GM13976 (cell line): ENCODE measurements at places on chromosomes 13 and 19.

GRCh38 chr19:44647144-44647543 lies 3.4 kb downstream of the PVR start:
- no peak for DNase-seq

GRCh38 chr19:652467-653389 lies 10.3 kb downstream of the RNF126 start:
- no peak for DNase-seq

- DNase-seq = peak; percentile 77
Measured at GRCh38 chr19:1213391-1214286, 8.1 kb downstream of the STK11 start.

DNA sequence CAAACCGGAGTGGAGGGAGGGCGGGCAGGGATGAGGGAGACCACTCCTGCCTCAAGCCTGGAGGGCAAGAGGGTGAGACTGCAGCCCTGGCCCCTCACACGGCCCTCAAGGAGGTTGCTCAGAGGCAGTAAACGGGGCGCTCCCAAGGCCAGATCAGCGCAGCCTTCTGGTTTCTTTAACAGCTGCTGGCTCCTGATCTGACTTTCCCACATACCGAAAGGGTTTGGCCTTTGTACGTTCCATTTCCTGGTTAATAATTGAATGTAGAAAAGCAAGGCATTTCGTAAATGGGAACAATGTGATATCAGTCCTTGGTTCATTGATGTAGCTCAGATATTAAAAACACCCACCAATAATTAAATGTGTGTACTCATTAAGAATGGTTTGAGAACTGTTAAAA lies 71.5 kb downstream of the GGACT start:
- DNase-seq = no peak

DNA sequence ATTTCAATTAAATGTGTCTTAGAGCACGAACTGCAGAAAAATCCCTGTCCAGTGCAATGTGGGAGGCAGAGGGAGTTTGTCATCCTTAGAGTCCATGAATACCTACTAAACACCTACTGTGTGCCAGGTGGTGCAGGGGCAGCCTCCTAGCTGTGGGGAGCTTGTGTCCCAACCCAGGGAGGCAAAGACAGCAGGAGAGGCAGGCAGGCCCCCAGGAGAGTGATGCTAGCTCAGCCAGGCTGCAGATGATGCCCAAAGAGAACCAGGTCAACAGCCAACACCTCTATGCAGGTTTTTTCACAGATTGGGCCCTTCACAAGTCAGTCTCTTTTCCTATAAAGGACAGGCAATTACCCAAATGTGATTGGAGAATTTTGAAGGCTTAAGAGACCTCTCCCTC lies 108.2 kb upstream of the UQCRFS1 start:
- DNase-seq = no peak

- no peak for DNase-seq
Measured at GRCh38 chr13:94479616-94480015, at the start of gene DCT. Gene DCT (minus strand): TSS chr13:94479682. CDS start chr13:94479255, 427 bp downstream.

- no peak for DNase-seq
Measured at GRCh38 chr13:69761581-69761980, 346.0 kb upstream of the ATXN8OS start.

GRCh38 chr13:28654276-28654675 lies 4.7 kb upstream of the POMP start:
- no peak for DNase-seq

- DNase-seq = peak; percentile 72
Measured at GRCh38 chr19:35030257-35031071, at the start of gene SCN1B. Gene SCN1B (plus strand): TSS chr19:35030470. CDS start chr19:35030821, 351 bp downstream.

DNA sequence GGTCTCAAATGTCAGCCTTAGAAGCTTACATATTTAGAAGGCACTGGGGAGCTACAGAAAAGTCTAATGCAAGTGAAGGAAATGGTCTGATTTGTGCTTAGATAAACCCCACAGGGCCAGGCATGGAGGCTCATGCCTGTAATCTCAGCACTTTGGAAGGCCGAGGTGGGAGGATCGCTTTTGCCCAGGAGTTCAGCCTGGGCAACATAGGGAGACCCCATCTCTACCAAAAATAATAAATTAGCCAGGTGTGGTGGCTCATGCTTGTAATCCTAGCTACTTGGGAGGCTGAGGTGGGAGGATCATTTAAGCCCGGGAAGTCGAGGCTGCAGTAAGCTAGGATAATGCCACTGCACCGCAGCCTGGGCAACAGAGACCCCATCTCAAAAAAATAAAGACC lies 2.7 kb upstream of the DLL3 start:
- DNase-seq = no peak

GRCh38 chr19:52248241-52248640 lies 21.1 kb upstream of the ZNF766 start:
- no peak for DNase-seq

DNA sequence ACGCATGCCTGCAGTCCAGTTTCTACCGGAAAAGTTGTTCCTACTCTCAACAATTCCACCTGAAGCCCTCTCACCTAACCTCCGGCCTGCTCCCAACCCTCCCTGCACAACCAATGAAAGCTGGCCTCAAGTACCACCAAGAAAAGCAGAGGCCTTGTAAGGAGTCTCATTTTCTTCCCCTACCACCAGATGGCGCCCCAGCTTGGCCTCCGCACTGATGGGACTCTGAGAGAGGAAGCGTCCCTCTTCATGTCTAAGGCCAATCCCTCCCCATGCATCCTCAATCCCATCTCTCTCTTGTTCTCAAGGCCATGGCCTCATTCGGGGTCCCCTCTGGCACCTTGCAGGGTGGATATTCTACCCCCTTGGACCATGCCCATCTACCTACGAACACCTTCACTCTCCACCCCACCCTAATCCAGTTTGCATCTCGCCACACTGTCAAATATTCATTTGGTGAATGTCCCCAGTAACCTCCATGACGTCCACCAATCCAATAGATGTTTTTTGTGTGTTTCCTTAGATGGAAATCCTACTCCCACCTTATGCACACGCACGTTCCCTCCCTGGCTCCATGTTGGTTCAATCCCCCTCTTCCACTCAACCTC lies 412.8 kb downstream of the ZNF536 start:
- peak; percentile 38 for DNase-seq

GRCh38 chr19:3146677-3147100 lies 10.9 kb downstream of the GNA15 start:
- peak; percentile 64 for DNase-seq

- no peak for DNase-seq
Measured at GRCh38 chr13:48686636-48687210, 33.0 kb downstream of the CYSLTR2 start.

DNA sequence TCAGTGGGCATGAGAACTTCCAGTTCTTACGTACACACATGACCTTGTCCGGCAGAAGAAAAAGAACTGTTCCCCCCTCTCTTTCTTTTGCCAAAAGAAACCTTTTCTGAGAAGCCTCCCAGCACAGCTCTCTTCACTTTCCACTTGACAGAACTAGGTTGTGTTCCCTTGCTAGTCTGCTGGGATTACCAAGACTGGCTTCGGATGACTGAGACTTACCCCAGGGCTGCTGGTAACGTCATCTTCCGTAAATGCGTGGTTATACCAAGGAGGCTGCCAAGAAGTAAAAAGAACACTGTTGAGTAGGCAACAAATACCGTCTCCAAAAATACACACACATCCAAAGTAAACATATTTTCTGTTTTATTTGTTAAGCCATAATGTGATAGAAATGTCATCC lies 908.2 kb downstream of the EFNB2 start:
- no peak for DNase-seq

GRCh38 chr19:41755328-41755913 lies at the start of gene CEACAM6:
Gene CEACAM6 (plus strand): TSS chr19:41755530. CDS start chr19:41755639, 109 bp downstream.
- no peak for DNase-seq

- no peak for DNase-seq
Measured at GRCh38 chr19:42378225-42379215, 11.6 kb downstream of the CNFN start.

- peak; percentile 6 for DNase-seq
Measured at GRCh38 chr13:87674247-87674738, 3.1 kb downstream of the SLITRK5 start.

DNA sequence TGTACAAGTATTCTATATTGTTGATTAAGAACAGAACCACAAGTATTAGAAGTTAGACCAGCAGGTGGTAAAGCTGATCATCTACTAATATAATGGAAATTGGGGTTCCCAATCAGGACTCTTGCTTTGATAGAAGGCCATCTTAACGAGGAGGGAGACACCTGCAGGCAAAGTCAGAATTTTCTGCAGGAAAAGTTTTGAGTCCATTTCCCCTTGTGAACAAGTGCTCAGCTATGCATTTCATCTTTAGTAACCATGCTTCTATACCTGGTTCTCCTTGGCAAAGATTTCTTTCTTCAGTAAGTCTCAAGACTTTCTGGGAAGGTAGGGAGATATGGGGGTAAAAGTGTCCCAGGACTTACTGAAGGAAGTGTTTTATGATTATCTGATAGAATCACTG lies 36.1 kb upstream of the USPL1 start:
- peak; percentile 47 for DNase-seq

DNA sequence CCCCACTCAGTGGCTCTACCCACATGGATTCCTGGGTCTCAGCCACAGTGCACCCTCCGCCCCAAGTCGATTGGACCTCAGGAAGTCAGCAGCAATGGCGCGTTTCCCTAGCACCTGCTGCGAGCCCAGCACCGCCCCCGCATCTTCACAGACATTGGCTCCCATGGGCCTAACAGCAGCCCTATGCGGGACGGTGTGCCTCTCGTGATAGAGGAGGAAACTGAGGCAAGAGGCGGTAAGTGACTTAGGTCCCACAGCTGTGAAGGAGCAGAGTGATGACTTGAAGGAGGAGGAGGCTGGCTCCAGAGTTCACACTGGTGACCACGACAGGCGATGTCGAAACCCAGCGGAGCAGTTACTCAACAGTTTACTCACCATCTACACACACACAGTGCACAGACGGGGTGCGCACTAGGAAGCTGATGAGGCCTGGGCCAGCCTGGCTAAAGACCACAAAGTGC lies 104.5 kb upstream of the SOX1 start:
- no peak for DNase-seq
